Stimulated activated CD4-positive, alpha-beta T cell treated with anti-CD3 and anti-CD28 coated beads, Interleukin-15, amount 100 ng/mL, for 1 hour (primary cell): ENCODE measurements at places on chromosomes 6 and 20.

DNA sequence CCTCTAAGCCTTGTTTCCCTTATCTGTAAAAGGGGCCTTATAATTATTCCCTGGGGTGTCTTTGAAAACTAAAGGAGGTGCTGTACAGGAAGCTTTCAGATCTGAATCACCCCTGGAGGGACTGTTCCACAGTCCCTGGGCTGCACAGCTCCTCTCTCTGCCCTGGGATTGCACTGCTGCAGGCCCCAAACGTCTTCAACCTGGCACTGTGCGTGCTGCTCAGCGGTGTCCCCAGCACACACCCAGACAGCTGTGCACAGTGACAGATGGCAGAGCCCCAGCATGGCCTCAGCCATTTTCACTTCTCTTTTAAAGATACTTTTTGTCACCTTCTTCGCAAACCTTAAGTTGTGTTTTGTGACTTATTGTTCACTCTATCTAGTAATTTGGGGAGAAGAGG lies 50.7 kb upstream of the INSM1 start:
- DNase-seq: no peak

DNA sequence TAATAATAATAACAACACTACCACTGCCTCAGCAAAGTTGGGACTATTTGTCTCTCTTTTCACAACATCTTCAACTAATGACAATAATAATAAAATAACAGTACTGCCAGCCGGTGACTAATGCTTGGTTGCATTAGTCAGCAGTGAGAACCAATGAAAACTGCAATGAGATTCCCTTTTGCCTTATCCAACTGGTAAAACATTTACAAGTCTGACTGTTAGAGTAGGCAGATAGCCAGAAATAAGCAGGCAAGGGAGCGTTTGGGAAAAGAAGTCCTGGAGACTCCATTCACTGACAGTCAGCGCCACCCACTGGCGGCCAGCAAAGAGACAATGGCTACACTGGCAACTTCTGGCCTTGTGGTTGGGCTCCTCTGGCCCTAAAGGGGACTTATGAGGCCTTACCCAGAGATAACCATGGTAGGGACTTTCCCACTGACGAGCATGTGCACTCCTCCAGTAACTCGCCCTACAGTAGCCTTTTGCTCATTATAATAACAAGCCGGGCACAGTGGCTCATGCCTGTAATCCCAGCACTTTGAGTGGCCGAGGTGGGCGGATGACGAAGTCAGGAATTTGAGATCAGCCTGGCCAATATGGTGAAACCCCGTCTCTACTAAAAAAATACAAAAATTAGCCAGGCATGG lies 3.4 kb upstream of the NSFL1C start:
- DNase-seq: no peak

DNA sequence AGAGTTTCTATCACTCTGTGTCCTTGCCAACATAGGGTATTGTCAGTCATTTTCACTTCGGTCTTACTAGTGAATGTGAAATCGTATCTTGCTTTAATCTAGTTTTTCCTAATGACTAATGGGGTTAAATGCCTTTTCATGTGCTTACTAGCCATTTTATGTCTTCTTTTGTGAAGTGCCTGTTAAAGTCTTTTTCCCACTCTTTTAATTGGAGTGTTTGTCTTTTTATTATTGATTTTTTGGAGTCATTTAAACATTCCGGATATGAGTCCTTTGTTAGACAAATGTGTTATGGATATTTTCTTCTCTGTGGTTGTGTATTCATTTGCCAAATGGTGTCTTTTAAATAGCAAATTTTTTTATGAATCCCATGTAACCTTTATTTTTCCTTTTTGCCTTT lies 194.6 kb downstream of the CDH26 start:
- DNase-seq: no peak

GRCh38 chr20:57236813-57237584 lies 29.4 kb downstream of the BMP7 start:
- no peak for DNase-seq

- no peak for DNase-seq
Observed at GRCh38 chr6:162151021-162151665, 576.4 kb downstream of the PRKN start.

DNA sequence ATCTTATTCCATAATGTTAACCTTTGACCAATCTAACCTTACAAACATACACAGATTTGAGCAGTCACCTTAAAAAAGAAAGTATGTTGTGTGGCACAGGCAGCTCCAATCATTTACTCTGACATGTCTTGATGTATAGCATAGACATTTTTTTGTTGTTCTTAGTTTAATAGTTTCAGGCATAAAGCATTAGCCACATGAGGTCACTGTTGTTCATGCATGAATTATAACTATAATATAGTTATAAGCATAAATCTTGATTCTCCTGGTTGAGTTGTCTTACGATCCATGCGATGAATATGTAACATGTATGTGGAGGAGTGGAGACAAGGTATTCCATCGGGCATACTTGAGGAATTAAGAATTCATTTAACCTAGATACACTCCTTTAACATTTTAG lies 26.1 kb upstream of the NKAIN2 start:
- no peak for DNase-seq

DNA sequence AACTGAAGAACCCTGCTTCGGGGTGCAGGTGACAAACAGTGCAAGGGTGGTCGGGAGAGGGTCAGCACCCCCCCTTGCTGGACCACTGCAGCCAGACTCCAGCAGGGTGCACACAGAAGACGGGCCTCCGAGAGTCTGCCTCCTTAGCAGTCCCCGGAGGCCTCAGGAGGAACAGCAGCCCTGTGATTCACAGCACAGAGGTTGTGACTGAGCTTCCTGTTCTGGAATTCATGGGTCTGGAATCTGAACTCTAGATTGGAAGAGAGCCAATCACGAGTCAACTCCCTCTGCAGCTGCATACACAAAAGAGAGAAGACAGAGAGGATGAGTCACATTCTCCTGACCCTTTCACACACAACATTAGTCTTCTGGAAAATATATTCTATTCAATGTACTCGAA lies 249.0 kb upstream of the OPRM1 start:
- no peak for DNase-seq

GRCh38 chr6:71290611-71291010 lies 2.0 kb downstream of the OGFRL1 start:
- no peak for DNase-seq

- no peak for DNase-seq
Observed at GRCh38 chr6:169854813-169855212, 103.4 kb downstream of the ERMARD start.

GRCh38 chr20:49987015-49987867 lies 4.5 kb downstream of the SNAI1 start:
- no peak for DNase-seq
